ENCODE measurements at places on chromosomes 6 and 20. TPM values are rescaled to one million over a fixed set of nuclear protein-coding genes. Genes with fewer than 3 reads are reported as not detected.

DNA sequence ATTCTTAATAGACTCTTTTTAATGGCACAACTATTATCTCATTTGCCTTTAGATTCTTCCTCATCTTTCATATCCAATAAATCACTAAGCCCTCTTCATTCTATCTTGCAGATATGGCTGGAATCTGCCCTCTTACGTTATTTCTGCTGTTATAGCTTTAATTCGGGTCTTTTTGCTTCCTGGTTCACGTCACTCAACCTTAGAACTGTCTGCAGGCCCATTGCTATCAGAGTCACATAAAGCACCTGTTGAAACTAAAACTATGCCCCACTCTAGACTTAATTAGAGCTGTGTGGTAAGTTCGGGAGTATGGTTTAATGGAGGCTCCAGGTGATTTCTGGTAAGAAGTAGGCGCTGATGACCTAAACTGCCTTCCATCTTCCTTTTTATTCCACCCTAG lies 988 bp downstream of the QRSL1 start:
- no peak for DNase-seq

DNA sequence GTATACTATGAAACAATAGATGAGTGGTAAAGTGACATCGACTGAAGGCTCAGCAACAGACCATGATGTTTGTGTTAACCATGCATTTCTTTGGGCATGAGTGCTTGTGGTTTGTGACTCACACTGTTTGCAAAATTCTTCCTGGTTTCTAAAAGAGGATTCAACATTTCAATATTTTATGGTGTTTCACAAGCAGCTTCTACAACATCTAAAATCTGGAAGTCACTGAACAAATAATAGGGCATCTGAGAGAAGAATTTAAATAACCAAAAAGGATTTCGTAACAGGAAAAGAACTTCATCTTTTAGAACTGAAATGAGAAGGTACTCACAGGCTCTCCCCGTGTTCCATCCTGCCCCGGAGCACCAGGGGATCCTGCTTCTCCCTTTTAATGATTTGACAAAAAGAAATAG lies 146.2 kb downstream of the COL21A1 start:
- DNase-seq: no peak

The FOXF2 gene
- not detected for total RNA-seq

DNA sequence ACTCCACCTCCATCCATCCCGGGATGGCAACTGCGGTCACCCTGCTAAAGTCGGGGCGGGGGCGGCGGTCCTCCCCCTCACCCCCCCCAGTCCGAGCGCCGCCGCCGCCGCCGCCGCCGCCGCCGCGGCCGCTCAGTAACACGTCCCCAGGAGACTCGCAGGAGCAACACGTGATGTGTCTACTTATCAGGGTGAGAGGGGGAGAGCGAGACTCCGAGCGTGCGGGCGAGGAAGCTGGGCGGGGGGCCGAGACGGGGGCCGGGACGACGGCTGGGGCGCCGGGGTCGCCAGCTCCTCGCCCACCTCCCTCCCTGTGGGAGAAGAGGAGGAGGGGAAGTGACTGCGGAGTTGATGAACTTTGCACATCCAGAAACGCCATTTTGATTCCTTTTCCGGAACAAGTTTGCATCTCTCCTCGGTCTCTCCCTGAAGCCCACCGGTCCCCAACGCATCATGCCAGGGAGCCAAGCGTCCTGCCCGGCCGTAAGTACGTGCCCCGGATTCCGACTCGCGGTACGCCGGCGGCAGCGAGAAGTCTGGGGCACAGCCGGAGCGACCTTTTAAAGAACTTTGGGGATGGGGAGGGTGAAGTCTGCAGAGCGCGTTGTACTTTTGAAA lies at the start of gene RREB1:
Gene RREB1 (plus strand): TSS at position 384 of the 618 bp plus-strand sequence. CDS start 73,951 bp downstream, outside the sequence.
- peak; percentile 50 for DNase-seq

The OPN5 gene
- not detected for total RNA-seq

DNA sequence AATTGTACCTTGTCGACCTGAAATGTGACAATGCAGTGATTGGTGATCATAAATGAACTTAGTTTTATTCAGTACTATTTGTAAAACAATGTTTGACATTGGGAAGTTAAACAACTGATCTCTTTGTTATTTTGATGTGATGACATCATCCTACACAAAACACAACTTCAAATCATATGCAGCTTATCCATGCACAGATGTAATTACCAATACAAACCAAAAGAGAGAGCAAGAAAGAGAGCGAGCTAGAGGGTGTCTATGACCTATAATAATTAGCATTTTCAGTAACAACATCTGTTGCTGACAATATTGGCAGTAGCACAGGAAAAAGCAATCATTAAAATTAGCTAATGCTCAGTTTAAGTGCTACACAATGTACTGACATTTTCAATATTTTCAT lies 320.9 kb downstream of the UTRN start:
- no peak for DNase-seq

- no peak for DNase-seq
Observed at GRCh38 chr6:168226902-168227318, 92.7 kb downstream of the DACT2 start.

DNA sequence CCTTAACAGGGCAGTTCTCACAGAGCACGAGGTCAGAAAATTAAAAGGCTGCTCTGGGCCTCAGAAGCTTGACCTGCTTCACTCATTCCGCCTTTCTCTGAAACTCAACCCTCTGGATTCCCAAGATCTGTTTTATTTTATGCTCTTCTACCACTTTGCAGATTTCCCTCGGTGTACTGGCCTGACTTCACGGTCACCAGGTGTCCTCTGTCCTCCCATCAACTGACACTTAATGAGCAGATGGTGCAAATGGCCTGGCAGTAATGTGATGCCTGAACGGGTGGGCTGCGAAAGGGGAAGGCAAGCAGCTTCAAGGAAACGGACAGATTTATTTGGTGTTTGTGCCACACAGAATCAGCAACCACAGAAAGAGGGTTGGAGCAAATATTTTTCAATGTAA lies 169.7 kb upstream of the TFAP2D start:
- DNase-seq: no peak

The SAMD10 gene
- total RNA-seq: 15.2 TPM

The HLA-DMB gene
- 19.5 TPM for total RNA-seq

GRCh38 chr6:135605278-135605790 lies 107.8 kb upstream of the AHI1 start:
- no peak for DNase-seq

DNA sequence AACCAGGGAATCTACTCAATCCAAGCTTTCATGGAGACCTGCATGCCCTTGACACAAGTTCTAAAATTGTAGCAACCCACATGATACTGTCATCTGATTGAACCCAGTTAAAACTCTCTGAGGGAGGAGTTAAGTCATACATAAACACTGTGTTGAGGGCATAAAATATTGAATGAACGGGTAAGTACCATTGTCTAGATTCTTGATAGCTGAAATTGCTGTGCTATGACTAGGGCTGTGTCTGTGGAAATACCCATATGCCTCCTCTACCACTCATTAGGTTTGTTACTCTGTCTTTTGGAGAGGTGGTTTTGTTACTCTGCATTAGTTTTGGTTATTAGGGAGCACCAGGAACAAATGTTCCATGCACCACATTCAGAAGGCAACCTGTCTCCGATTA lies 7.6 kb downstream of the ENPP4 start:
- DNase-seq: no peak

The OR2J3 gene
- total RNA-seq: not detected

The MYB gene
- 3.5 TPM for total RNA-seq

The OR12D3 gene
- not detected for total RNA-seq

Data from natural killer cell (primary cell).